ENCODE measurements at places on chromosomes 11 and 22.

DNA sequence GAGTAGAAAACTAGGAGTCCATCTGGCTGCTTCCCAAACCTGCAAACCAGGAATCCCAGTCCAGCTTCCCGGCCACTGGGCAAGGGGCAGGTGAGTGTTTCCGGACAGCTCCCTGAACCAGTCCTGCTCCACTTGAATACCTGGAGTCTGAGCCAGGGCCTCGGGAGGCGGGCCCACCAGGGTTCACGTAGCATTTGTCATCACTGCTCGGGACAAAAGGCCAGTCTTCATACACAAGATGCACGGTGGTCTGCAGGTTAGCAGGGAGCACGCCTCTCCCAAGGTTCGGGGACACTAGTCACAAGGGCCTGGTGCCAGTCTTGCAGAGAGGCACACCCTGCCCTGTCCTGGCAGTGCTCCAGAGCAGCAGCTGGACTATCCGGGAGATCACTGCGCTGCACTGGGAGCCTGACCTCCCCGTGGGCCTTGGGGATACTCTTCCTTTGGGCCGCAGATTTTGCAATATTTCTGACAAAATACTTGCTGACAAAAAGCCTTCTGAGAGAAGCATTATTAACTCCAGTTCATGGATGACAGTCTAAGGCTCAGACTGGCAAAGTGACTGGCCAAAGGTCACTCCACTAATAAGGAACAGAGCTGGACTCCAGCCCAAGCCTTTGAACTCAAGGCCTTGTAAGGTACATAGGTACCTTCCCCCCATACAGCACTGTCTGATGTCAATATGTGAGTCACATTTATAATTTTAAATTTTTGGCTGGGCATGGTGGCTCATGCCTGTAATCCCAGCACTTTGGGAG lies 25.1 kb downstream of the CD6 start:
- DNase-seq = no peak

- DNase-seq = peak; percentile 19
These were observed 5.5 kb downstream of the KMT2A start for GRCh38 chr11:118441770-118442275.

DNA sequence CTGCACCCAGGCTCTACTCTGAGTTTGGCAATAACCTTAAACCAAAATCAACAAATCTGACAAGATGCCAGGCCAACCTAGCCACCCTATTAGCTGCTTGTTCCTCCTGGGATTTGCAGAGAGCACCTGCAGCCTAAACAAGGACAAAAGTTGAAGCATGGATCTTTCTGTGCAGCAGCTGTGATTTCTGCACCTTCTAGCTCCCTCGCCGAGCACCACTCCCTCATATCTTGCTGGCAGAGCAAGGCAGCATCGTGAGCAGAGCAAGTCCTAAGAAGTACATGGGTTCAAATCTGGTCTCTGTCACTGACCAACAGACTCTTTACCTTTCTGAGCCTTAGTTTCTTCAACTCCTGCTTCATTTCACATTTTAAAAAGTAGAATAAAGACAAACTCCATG lies 38.3 kb downstream of the MORC2 start:
- no peak for DNase-seq

DNA sequence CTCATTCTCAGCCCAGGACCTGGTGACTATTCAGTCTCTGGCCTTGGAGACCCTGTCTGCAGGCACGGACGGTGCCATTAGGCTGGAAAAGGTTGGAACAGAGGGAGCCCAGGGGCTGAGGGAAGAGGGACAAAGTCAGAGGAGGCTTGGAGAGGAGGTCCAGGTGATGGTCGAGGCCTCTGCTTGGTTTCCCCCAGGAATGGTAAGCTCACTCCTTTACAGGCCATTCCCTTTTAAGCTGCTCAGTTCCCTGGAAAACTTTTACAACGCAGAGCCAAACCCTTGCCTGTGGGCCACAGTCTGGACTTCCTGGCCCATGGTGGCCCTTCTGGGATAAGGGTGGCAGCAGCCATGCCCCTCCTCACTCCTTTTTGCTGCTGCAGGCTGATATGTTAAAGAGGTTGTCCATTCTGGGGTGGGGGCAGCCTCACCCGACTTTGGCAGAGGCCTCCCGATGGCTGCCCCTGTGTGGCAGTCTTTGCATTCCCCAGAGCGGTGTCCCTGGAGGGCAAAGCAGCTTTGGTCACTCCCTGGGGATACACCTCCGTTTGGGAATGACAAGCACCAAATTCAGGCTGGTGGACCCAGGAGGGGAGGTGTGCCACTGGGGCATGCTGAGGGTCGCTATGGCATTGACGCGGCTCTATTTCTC lies 34.0 kb upstream of the RFPL3 start:
- DNase-seq = no peak

DNA sequence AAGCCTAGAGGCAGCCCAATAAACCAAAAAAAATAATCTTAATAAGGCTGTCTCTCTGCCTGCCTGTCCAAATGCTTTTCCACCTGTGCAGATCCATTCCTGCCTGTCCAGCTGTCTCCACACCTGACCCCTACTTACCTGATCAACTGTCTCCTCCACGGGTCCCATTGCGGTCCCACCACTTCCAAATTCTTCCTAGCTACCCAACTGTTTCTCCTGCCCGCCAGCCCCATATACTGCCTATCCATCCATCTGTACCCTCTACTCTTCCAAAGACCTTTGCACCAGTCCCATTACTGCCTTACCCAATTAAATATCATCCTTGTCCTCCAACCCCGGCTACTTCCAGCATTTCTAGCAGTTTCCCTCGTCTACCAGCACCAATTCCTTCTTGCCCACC lies 39.4 kb upstream of the ANGPTL5 start:
- no peak for DNase-seq

DNA sequence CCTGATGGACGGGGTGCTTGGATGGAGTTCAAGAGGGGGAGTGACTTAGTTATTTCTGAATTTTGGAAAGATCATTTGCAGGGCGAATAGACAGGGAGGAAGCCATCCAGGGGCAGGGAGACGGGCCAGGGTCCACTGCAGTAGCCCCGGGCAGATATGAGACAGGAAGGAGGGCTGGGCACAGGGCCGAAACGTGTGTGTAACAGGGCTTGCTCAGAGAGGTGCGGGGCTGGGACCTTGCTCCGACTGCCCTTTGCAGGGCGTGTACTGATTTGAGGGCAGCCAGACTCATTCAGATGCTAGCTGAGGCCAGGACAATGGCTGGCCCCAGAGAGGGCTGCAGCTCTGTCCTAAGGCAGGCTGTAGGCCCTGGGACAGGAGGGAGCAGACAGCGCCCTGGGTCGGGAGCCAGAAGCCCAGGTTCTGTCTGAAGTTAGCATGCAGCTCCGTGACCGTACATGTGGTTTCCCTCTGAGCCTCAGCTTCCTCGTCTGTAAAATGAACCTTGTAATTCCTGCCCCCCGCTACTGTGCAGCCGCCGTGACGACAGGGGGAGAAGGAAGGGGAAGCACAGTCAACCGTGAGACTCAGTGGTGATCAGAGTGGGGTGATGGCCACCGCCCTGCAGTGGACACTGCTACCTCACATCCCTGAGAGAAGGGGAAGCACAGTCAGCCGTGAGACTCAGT lies 103.4 kb downstream of the PHF21B start:
- DNase-seq = no peak

DNA sequence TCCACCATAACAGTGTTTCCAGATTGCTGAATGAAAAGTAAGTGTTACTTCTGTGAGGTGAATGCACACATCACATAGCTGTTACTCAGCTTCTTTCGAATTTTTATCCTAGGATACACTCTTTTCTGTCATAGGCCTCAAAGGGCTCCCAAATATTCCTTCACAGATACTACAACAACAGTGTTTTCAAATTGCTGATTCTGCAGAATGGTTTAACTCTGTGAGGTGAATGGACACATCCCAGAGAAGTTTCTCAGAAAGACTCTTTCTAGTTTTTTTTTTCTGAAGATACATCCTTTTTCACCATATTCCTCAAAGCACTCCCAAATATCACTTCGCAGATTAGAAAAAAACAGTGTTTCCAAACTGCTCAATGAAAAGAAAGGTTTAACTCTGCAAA lies 221.1 kb downstream of the OR4A5 start:
- no peak for DNase-seq

GRCh38 chr22:46895753-46896152 lies 133.3 kb downstream of the TBC1D22A start:
- DNase-seq = no peak

DNA sequence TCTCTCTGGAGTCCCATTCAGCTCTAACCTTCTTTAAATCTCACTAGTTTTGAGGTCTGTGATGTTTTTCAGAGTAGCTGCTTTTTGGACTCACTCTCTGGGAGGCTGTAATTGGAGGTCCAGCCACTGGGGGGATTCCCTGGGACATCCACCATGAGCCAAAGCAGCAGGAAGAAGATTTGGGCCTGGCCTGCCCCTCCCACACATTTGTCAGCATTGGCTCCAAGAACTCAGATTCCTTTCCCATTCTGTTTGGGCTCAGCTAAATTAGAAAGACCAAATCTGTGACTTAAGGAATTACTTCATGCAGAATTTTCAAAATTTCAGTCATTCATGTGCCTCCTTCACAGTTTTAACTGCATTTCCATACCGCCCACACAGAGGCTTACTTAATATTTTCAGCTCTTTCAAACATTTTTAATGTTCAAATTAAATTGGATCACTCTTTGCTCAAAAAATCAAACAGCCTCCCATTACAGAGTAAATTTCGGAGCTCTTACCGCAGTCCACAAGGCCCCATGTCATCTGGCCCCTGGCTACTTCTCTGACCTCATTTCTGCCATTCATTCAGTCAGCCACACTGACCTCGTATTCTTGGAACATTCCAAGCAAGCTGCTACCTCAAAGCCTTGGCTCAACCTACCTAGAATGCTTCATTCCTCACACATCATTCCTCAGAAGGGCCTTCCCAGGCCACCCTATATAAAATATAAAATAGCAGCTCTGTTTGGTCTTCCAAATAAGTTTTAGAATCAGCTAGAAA lies 54.5 kb upstream of the RRAS2 start:
- DNase-seq = peak; percentile 19

DNA sequence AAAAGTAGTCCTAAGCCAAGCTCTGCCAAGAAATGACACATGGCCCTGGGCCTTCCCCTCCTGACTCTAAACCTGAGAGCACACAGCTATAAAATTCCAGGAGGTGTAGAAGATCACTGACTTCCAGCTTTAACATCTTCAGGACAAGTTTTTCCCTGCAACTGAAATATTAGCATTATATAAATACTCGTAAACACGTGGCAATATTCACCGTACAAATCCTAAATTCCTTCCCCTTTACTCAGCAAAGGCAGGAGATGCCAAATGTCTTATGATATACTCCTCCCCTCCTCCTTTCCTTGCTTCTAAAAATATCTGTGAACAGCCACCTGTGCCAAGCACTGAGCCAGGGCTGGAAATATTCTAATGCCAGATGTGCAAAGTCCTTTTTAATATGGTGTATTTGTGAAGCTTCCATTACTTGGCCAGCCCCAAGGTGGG lies 194.0 kb downstream of the LARGE1 start:
- no peak for DNase-seq

DNA sequence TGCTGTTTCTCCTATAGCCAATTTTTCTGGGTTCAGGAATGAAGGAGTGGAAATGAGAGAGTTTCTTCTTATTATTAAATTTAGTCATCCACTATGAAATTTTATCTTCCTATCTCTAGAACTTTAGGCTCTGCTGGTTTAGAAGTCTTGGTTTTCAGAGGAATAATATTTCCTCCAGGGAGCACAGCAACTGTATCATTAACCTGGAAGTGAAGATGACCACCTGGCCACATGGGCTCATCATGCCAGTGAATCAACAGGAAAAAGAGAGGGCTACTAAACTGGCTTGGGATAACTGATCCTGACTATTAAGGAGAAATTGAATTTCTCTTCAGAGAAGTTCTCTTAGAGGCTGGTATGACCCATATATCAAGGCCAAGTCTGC lies 44.4 kb downstream of the ADM start:
- DNase-seq = no peak

DNA sequence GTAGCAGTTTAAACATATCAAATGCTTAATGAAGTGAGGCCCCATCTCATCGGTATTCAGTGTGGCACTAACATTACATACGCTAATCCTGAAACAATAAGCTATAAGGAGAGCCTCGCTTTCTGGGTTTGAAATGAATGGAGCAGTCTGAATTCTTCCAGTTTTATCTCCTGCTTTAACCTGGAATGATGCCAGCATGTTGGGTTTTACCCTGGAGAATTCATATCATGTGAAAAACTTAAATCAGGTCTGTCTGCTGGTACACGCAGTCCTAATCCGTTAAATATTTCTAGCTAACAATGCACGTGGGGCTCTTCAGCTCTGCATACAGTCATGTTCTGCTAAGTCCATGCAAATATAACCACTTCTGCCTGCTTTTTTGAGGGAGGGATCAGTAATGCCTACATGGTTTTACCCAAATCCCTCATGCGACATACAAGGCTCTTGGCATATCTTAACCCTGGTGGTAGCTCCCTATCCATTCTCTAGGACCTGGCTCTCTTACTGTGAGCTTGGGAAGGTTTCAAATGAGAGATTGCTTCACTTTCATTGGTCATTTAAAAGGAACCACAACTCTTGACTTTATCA lies 92.7 kb downstream of the COMMD9 start:
- DNase-seq = no peak

GRCh38 chr11:129729216-129729615 lies 86.4 kb upstream of the TMEM45B start:
- DNase-seq = no peak

DNA sequence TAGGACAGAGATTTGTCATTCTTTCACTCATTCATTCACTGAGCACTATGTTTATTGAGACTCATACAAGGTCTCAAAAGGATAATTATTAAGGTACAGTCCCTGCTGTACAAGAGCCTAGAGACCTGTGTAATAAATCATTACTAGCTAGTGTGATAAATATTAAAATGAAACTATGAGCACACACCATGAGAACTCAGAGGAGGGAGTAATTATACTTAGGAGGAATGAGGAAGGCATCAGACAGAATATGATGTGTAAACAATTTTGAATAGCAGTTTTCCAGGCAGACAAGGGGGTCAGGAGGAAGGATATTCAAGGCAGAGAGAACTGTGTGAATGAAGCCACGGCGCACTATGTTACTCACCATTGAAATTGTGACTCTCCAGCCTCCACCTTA lies 300.8 kb upstream of the ISX start:
- DNase-seq = no peak

DNA sequence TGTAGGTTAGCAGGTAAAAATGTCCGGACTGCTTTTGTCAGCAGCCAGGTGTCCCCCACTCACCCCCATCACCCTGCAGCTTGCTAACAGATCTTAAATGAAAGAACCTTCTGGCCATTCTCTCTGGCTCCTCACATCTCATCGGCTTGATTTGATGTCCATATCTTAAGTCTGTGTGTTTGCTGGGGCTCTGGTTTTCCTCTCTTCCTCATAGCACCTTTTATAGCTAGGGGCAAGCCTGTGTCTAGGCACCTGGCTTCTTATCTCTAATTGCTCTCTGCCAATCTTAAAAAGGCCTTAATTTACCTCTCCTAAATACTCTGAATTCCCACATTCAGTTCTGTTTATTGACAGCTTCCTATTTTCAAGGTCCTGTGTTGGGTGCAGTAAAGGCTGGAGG lies 72.0 kb downstream of the ARHGAP42 start:
- no peak for DNase-seq

DNA sequence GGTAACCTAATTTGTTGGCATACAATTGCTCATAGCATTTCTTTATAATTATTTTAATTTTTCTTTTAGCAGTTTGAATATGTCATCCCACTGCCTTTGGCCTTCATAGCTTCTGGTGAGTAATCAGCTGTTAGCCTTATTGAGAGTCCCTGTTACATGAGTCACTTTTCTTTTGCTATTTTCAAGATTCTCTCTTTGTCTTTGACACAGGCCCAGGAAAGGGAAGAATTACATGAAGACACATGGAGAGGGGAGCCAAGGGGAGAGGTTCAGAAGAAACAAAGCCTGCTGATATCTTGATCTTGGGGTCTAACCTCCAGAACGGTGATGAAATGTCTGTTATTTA lies 418.2 kb downstream of the METTL15 start:
- no peak for DNase-seq
